ENCODE measurements at places on chromosomes 16 and 17.

DNA sequence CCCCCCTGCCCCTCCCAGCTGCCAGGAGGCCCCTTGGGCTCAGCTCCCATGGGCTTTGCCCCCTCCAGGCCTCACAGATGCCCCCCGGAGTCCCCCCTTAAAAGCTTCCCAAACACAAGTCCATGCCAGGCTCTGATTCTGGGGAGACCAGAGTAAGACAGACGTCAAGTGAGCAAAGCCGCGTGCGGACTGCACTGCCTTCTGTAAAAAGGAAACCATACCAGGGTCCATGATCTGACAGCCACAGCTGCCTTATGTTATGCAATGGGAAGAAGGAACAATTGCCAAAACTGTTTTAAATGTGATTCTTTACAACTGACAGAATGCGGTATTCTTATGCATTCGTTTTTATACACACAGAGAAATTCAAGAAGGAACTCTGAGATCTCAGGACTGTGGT, 17.9 kb upstream of the HEXD start:
- DNase-seq: no peak

DNA sequence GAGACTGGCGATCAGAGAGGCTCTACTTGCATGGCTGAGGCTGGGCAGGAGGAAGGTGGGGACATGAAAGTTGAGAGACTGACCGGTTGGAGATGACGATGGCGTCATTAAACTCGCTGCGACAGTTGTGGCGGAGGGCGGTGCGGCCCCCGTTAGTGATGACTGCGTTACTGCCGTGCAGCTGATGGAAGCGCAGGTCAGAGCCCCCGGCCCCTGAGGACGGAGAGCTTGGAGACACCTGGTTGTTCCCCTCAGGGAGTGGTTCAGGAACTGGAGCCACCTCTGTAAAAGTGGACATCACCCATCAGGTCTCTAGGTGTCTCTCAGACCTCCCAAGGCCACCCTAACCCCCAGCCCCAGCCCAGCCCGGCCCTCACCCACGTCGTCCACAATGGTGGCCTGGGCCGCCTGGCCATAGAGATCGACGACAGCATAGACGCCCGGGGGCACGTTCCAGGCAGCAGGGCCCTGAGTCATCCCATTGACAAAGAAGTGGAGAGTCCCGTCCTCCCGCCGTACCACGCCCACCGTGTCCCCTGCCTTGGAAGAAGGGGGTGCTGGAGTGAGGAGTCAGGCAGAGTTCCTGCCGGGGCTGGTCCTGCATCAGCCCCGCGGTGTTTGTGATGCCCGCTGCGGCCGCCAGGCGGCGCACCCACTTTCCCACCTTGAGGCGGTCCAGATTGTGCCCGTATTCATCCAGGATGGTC, 5.3 kb downstream of the NEURL4 start:
- DNase-seq: no peak

DNA sequence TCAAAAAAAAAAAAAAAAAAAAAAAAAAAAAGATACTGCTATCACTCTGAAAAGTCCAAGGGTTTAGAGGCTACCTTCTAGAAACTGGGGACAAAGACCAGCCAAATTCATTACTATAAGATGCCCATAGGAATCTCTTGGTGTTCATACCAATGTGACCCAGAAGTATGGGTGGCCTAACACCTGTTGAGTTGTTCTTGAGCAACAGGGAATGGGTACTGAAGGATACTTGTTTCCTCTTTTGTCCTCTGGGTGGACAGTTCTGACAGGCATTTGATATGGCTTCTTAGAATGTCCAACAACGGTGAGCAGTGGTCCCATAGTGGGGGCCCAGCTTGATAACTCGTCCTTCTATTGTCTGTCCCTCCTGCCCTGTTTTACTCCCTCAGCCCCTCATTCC, 141.4 kb upstream of the PLEKHM1 start:
- no peak for DNase-seq

GRCh38 chr17:29165800-29166506, 14.2 kb downstream of the MYO18A start:
- DNase-seq: no peak

- DNase-seq: peak; percentile 16
These were observed 73.3 kb upstream of the MTMR4 start for GRCh38 chr17:58587713-58588117.

DNA sequence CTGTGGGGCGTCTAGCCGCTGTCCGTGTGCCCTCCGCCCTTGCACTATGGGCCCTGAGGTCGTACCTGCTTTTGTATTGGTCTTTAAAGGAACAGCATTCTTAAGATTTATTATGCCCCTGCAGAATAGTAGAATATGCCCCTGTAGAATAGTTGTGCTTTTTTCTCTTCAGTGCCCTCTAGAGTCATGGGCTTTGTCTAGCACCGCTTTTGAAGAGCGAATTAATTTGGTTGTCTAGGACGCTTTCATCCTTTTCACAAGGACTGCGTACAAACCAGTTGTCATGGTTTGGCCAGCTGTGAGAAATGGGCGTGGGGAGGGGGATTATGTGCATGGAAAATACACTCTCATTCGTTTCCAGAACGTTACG, 621 bp downstream of the CEP95 start:
- DNase-seq: peak; percentile 18

DNA sequence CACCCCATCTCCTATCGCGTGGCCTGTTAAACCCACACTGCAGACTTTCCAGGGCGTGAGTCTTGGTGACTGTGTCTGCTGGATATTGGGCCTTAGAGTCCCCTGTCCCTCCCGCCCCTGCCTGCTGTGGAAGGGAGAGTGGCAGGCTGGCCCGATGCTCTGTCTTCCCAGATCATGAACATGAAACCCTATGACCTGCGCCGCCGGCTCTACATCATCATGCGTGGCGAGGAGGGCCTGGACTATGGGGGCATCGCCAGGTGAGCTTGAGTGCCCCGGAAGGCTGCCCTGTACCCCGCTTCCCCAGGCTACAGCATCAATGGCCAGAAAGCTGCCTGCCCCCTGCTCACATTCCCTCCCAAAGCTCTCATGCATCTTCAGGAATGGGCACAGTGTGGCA, 19.5 kb upstream of the CLEC18A start:
- no peak for DNase-seq

DNA sequence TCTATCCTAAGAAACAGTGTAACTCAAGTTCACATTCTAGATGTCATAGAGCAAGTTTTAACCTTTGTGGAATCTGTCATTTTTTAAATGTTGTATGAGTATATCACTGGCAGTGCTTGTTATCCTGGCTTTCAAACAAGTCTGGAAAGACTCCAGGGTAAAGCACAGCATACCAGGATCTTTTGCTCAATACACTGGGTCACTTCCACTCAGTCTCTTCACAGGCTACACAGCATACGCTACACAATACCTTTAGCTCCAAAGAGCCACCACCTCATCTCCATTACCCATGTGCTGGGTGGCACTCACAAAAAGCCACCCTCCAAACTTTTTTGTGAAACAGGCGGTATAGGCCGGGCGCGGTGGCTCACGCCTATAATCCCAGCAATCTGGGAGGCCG, 69.5 kb downstream of the PARN start:
- no peak for DNase-seq

- DNase-seq: no peak
These were observed 13.7 kb upstream of the CSNK1D start for GRCh38 chr17:82287013-82287867.

DNA sequence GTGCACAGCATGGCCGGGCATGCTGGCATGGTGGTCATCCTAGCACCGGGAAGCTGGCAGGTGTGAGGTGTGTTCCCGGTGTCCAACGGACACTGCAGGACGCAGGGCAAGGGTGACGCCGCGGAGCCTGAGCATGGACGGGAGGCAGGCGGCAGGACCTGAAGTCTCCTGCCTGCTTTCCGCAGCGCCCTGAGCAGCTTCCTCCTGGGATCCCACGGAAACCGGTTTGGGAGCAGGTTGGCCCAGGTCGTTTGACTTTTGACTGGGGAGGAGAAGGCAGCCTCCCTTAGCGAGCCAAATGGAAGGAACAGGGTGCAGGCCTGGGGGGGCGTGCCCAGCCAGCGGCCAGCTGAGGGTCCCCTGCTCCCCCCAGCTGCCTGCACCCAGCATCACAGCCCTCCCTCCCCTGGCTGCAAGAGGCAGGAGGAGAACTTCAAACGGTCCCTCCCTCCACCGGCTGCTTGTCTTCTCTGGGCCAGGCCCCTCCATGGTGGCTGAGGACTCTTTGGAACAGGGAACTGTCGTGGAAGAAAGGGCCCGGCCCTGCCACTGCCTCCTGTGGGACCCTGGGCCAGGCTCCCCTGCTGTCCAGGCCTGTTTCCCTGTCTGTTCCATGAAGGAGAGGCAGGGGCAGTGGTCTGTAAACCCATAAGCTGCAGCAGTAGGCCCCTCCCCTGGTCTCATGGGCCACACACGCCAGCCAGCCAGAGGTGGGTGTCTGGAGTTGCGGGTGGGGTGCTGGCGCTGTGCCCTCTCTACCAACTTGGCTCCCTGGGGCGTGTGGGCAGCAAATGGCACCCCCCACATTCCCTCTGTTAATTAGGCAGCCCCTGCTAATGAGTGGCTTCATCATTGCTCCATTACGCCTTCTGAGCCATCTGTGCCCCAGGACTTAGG, 7.8 kb upstream of the ADGRG1 start:
- DNase-seq: no peak

- no peak for DNase-seq
These were observed 3.3 kb downstream of the VAT1 start for GRCh38 chr17:43018932-43019331.

- DNase-seq: no peak
These were observed 12.7 kb downstream of the CDK5RAP3 start for GRCh38 chr17:47983492-47984223.

GRCh38 chr17:2701161-2701995, 10.2 kb downstream of the CLUH start:
- DNase-seq: no peak

- no peak for DNase-seq
These were observed 108.9 kb downstream of the ENGASE start for GRCh38 chr17:79183293-79184158.

- no peak for DNase-seq
These were observed 1.2 kb downstream of the PPP1R1B start for GRCh38 chr17:39627712-39628516.

DNA sequence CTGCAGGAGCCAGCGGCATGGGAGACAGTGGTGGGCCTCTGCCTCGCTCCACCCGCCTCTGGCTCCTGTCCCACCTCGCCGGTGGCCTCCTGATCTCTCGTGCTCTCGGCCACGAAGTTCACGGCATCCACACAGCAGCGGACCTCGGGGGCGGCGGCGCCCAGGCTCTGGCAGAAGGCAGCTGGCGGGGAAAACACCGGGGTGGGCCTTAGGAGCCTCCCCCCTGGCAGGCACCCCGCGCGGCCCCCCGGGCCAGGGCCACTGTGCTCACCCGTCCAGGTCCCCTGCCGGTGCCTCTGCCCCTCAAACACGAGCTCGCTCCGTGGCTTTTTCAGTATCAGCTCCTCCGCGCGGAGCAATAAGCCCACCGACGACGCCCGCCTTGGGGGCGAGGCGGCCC, 409 bp upstream of the C17orf107 start:
- no peak for DNase-seq

GRCh38 chr17:36640836-36641235, 39.5 kb downstream of the MRM1 start:
- no peak for DNase-seq

DNA sequence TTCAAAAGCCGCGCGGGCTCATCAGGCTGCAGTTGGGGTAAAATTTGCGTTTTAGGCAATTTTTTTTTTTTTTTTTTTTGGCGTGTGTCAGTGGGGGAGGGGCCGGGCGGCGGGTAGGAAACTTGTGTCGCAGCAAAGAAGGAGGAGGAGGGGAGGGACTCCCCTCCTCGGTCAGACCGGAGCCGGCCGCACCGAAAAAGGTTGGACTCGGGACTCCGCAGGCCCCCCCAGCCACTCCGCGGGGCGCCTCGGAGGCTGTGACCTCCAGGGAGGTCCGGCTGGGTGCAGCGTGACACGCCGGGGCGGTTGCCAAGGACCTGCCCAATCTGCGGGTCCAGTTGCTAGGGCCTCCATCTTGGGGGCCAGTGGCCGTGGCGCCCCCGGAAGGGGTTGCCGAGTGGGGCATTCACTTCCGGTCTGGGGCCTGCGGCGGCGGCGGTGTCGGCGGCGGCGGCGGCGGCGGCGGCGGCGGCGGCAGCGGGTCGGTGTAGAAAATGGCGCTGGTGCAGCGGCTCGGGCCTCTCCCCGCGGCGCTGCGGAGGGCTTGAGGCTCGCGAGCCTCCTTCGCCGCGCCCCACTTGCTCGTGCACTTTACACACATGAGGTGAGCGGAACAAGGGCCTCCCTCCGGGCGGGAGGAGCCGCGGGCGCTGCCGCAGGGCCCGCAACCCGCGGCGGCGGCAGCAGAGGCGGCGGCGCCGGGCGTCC, at the start of gene TNRC6A:
Gene TNRC6A, plus strand, starts transcription at position 409 of the 708 bp plus-strand sequence. Its CDS starts 191 bp downstream, at position 600.
- DNase-seq: peak; percentile 75

GRCh38 chr17:29238133-29238850, 8.4 kb upstream of the CRYBA1 start:
- no peak for DNase-seq

GRCh38 chr17:61806081-61806828, 57.1 kb downstream of the BRIP1 start:
- DNase-seq: no peak

DNA sequence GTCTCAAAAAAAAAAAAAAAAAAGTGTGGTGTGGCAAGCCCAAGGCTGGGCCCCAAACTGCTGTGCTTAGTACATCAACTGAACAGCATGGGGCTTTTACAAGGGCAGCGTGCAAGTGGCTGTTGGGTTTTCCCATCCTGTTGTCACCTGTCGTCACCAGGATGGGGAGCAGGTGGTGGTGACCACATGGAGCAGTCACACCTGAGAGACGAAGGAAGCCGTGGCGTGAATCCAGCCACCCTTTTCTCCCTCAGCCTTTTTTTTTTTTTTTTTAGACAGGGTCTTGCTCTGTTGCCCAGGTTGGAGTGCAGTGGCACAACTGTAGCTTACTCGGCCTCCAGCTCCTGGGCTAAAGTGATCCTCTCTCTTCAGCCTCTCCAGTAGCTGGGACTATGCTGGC, 4.1 kb upstream of the MRPL58 start:
- DNase-seq: no peak

GRCh38 chr16:81261049-81261648, 22.7 kb downstream of the BCO1 start:
- no peak for DNase-seq

DNA sequence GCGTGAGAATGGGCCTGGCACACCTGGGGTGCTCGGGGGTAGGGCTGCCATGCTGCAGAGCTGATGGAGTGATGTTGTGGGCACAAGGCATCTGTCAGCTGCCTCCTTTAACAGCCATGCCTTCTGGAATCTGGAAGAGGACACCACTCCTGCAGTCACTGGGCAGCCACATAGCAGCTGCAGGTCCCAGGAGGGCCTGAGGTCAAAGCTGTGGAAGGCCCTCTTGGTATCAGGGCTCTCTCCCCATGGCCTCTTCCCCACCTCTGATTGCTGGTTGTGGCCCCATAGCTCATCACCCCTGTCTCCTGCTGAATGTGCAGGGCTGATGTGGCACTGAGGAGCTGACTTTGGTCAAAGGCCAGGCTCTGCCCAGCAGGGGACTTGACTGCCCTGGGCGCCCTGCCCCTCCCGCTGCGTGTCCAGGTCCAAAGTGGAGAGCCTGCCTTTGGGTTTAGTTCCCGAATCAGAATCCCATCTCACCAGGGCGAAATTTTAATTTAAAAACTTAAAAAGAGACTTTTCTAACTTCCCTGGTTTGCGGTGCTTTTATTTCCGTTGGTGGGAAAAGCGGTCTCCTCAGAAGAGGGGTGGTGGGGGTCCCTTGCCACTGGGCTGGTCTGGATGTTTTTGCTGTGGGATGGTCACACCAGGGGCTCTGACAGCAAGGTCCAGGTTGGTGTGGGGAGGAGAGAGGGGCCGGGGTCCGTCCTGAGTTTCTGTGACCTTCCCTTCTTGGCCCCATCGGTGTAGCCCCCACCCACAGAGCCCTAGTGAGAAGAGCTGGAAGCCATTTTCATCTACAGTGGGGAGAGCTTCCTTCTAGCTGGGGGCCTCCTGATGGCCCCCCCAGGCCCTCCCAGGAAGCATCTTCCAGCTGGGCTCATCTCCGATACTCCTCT, 5.9 kb downstream of the UBALD2 start:
- no peak for DNase-seq
